ENCODE measurements at places on chromosomes 4 and X. TPM values are rescaled to one million over a fixed set of nuclear protein-coding genes. Genes with fewer than 3 reads are reported as not detected.
A peak's percentile ranks its signal among the peaks of the same experiment; 100 is the strongest.

DNA sequence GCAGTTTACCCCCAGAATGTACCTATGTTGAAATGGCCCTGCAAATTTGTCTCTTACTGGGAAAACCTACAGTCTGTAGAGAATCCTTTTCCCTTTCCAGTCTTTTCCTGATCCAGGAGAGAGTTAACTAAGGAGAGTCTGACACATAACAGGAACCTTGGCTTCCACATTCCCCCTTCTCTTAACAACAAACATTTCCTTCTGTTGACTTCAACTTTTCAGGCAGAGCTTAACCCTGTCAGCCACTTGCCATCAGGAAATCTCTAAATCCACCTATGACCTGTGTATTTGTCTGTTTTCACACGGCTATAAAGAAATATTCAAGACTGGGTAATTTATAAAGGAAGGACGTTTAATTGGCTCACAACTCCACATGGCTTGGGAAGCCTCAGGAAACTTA, 45.6 kb upstream of the GPR78 start:
- DNase-seq = no peak

LRIT3 gene
- under 0.01 TPM for total RNA-seq

NR3C2 gene
- 7.4 TPM for total RNA-seq

DSPP gene
- not detected for total RNA-seq

GRCh38 chr4:72899214-72899613, 170.3 kb downstream of the COX18 start:
- peak; percentile 51 for DNase-seq

GRCh38 chr4:98887145-98887544, 41.8 kb downstream of the EIF4E start:
- DNase-seq = no peak

- DNase-seq = no peak
These were observed 129.0 kb downstream of the BTC start for GRCh38 chr4:74665346-74665745.

GRCh38 chr4:177596035-177596434, 153.8 kb upstream of the AGA start:
- DNase-seq = peak; percentile 85

DNA sequence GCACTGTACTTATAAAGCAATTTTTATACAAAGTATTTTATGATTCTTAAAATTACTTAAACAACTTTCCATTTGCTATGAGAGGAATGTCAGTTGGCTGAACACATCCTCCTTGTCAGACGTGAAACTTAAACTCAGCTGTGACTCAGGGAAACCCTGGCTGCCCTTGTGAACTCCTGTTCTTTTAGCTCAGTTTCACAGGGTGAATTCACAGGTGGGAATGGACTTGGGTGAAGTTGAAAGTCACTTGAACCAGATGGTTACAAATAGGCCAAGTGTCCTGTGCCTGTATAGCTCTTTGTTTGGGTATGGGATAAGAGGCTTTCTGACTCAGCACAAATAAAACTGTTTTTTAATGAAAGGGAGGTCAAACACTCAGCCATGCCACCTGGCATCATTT, 67.4 kb upstream of the FAM47B start:
- peak; percentile 78 for DNase-seq

GRCh38 chr4:26809811-26810210, 50.8 kb upstream of the STIM2 start:
- DNase-seq = no peak

IL1RAPL1 gene
- 0.26 TPM for total RNA-seq

MAGEB1 gene
- total RNA-seq = not detected

DNA sequence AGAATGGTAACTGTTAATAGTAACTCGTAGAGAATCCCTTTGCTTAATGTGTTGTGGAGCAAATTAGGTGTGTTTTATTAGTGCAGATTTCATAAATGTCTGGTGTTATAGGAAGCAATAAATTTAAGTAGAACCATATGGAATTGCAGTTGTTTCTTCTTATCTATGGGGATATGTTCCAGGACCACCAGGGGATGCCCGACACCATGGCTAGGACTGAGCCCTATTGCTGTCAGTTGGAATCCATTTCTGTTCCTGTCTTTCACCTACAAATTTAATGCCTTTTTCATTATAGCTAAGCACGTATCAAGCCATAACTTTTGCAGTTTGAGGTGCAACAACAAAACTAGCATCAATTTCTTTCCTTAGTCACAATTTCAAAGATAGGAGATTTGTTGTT, 72.5 kb downstream of the DDIT4L start:
- DNase-seq = peak; percentile 6

- no peak for DNase-seq
These were observed 30.2 kb downstream of the PPP2R3B start for GRCh38 chrX:356385-357034.

SPP1 gene
- 0.26 TPM for total RNA-seq

- no peak for DNase-seq
These were observed 39.7 kb upstream of the PARM1 start for GRCh38 chr4:74893171-74893570.

DNA sequence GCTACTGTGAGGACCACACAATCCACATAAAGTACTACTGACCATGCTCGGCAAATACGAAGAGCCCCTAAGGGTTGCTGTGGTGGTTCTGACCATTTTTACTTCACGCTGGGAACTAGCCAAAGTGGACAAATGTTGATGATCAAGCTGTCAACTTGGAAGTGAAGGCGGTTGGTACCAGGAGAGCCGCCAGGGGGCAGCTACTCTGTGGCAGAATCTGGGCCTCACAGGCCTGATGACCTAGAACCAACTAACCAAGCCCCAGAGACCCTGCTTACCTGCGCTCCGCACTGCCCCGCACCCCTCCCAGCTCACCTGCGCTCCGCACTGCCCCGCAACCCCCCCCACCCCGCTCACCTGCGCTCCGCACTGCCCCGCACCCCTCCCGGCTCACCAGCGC, 5.6 kb downstream of the GAK start:
- DNase-seq = peak; percentile 12

DNA sequence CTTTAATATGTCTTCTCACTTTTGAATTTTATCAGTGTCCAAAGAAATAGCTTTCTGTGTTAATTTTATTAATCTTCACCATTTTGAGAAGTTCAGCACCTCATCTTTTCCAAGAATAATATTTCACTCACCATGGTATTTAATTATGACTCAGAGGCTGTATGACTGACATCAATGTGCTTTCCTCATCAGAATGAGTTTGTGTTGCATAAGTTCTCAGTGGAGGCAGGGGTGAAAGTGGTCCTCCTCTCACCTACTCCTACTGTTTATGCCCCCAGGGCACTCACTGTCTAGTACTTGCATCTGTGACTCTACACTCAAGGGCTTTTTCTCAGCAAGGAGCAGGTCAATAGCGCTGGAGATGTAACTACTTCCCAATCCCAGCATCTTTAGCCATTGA, 905.3 kb upstream of the INTU start:
- DNase-seq = peak; percentile 70

GRCh38 chrX:19373351-19373891, 29.7 kb downstream of the PDHA1 start:
- no peak for DNase-seq

DNA sequence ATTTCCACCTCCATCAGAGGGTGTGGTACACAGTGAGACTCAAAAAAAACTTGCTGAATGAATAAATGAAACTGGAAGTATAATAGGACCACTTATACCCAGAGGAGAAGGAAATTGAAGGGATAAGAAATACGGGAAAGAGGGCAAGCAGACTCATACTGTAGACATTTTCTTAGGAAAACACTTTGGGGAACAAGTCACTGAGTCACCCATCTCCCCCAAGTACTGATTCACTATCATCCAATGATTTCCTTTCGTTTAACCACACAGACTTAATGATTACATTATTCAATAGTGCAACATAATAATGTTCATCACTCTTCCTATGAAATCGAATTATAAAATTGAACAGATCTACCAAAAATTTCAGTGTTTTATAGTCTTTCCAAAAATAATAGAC, 97.1 kb downstream of the LDB2 start:
- peak; percentile 60 for DNase-seq

DNA sequence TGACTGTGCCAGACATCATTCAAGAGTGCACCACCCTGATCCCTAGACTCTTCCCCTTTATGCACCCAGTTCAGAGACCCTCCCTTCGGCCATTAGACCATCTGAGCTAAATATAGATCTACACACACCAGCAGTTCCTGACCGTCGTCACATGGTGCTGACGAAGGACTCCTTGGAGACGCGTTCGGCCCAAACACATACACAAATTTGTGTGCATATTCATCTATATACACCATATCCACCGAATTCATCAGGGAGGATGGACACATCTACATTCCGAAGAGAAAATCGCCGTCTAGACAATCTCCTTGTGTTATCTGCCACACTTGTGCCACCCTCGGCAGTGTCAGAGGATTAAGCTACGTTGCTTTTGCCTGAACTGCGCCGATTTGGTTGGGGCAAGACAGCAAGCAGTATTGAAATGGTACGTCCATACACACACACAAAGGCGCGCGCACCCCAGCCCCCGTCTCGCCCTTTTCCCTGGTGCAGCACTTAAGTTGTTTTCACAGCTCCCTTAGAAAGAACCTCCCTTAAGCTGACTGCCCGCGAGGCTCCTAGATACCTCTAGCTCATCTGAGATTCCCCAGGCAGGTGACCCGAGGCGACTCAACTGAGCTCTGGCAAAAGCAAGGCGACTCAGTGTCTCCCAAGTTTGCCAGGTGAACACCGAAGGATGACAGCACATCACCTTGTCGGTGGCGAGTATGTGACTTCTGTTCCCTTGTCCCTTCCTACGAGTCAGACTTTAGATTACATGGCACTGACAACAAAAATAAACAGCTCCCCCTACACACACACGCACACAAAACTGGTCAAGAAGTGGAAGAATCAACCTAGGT, 1.0 kb downstream of the RASGEF1B start:
- no peak for DNase-seq

CXCL8 gene
- total RNA-seq = 1.3 TPM

DNA sequence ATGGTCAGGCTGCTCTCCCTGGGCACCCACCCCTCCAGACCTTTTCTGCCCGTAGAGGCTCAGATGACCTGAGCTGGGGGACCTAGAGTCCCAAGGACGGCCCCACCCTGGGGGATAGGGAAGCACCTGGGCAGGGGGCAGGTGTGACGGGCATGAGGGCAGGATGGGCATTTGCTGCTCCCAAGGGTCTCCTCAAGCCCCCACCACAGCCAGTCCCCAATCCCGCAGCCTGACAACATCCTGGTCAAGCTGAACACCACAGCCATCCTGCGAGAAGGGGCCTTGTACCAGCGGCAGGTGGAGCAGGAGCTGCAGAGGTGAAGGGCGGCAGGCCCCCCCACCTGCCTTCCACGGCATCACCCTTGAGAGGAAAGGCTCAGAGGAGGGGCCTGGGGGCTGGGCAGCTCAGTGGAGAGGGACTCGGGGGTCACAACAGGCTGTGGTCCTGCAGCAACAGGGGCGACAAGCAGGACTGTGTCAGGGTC, 17.8 kb upstream of the RNF4 start:
- DNase-seq = no peak

GRCh38 chr4:156677131-156677531, 294.5 kb downstream of the PDGFC start:
- peak; percentile 67 for DNase-seq

GRCh38 chr4:38666766-38667084, 2.7 kb downstream of the KLF3 start:
- DNase-seq = no peak

DNA sequence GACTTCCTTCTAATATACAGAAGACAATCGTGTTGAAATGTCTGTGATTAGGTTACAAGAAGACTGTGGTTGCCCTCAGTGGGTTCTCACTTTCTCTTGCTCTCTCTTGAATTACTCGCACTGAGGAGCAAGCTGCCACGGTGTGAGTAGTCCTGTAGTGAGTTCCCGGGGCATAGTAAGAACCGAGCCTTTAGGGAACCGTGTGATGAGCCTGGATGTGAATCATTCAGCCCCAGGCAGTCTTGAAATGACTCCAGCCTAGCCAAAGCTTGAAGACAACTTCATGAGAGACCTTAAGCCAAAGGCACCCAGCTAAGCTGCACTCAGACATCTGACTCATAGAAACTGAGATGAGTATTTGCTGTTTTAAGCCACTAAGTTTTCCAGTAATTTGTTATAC, 292.7 kb downstream of the SPOCK3 start:
- DNase-seq = peak; percentile 62

ASB12 gene
- total RNA-seq = not detected

DNA sequence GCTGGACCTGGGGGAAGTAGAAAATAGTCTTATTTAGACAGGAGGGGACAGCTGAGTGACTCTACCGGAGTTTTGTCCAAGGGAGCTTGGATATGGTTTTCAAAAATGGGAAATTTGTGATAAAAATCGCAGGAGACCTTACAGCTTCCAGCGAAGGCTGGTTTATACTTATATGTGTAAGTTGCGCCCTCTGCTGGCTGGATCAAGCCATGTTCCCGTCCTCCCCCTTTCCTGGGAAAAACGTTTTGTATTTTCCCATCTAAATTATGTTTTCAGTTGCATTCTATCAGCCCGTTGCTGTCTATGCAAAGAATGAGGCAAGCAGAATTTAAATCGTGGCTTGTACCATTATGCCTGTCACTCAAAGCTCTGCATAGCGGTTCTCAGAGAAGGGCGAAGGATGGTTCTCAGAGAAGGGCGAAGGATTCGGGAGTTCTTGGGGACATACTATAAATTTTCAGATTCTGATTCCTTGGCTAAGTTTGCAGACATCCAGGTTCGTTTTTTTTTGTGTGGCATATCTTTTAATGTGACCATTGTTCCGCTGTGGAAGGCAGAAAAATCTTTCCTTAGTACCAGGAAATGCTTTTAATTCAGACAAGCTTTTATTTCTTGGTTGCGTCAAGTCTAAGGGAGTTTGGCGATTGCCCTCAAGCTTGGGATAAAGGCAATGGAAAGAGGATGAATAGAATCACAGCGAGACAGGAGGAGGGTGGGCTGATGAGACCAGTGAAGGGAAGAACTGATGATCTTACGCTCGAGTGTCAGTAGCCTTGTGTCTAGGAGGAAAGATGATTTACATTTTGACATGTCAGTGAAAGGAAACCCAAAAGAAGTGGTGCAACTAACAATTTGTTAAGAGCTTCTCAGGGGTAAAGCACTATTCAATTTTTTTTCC, 128.5 kb upstream of the ARX start:
- peak; percentile 66 for DNase-seq

DNA sequence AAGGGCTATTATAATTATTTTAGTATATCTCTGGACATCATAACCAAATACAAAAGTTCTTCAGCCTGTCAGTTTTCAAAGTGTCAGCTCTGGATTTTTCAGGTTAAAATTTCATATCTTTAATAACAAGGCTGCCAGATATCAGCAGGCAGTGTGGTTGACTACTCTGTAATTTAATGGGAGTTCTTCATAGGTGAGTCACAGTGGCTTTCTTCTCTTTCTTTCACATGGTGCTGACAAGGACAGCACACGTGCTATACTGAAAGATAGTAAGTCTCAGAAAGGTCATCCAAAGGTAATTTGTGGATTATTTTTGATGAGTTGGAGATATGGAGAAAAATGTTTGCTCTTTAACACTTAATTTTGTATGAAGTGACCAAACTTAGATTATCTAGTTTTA, 43.2 kb downstream of the GALNT7 start:
- DNase-seq = peak; percentile 89

DNA sequence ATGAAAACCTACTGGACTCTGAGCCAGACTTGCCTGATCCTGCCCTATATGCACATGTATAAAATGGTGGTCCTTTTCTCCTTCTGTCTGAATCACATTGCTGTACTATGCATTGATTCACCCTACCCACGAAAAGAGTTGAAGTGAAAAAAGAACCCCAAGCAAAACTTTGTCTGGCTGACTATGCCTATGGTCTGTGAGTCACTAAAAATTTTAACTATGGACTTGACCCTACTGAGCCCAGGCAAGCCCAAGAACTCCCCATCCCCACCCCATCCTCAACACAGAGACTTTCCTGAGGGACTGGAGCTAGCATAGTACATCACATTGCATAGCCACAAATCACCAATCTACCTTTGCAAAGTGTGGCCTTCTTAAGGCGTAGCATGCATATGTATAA, 116.6 kb upstream of the TENM3 start:
- DNase-seq = peak; percentile 15

- no peak for DNase-seq
These were observed 130.0 kb upstream of the LNX1 start for GRCh38 chr4:53721263-53721662.

ERAS gene
- total RNA-seq = not detected
